A673 (cell line): ENCODE measurements at places on chromosomes 4 and X.

DNA sequence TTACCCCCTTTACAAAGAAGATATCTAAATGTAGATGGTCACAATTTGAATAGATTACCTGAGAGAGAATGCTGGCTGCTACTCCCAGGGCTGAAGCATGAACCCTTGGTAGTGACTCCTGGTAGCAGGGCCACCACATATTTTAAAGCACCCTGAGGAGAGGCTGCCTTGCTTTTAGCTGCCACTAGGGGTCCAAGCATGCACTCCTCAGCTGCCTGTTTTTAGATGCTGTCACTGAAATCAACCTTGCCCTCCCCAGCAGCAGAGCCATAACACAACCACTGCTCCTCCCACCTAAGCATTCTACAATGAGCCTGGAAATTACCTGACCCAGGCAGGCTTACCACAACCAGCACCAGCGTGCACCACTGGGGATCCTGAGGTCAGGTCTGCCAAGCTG lies 850.9 kb downstream of the FAM133A start:
- no peak for DNase-seq

DNA sequence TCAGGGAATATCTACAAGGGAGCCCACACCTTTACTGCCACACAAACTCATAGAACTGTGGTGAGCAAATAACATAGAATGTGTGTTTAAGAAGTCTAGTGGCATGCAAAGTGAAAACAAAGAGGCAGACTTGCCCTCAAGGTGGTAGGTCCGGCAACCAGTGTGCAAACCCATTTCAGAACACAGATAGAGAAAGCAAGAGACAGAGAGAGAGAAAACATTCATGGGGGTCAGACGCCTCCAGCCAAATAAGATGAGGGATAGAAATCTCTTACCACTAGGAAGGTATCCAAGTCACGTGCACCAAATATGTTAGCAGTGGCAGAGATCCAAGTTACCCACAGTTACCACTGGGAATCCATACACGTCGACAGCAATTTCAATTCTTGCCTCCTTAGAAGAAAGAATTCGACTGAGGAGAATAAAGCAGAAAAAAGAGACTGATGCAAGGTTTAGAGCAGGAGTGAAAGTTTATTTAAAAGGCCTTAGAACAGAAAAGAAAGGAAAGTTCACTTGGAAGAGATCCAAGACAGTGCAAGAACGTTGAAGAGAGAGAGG lies 252.8 kb downstream of the NAP1L3 start:
- no peak for DNase-seq

DNA sequence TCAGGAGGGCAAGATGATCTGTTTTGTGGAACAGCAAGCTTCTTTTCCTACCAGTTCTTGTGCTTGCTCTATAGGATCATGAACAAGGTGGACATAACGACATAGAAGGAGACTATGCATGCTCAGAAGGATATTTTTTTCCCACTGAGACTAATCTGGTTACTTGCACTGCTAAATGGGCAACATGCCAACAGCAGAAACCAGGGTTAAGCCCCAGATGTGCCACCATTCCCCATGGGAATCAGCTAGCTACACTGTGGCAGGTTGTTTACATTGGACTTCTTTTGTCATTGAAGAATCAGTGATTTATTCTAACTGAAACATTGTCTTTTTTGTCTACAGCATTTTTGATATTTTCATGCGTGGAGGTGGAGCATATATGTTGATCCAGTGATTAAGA lies 165.6 kb downstream of the C4orf33 start:
- DNase-seq: peak; percentile 29

DNA sequence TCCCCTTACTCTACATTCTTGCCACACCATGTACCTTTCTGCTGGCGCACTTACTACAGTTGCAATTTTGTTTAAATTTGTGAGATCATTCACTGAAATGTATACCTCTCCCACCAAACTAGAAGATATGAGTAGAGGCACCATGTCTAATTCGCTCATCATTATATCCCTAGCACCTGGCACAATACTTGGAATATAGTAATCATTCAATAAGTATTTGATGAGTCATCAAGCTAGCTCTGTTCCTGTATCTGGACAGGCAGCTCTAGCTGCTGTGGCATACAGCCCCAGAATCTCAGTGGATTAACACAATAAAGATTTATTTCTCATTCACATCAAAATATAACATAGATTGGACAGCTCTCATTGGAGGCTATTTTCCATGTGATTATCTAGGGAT lies 245.9 kb downstream of the IDS start:
- DNase-seq: no peak

DNA sequence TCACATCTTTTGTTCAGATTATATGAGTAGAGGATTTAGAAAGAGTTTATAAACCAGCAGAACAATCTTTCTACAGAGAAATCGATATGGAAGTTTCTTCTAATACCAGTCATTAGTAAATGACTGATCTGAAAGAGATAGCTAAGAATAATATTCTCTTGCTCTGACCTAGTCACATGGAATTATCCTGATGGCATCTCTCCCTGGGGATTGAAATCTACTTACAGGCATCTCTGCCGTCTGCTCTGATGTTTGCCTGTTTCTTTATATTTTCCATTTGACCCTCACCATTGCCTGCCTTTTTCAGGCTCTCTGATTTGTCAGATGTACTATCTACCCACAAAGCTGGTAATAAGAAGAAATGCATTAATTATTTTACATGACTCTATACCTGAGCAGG lies 1157.3 kb downstream of the PCDH7 start:
- DNase-seq: no peak

DNA sequence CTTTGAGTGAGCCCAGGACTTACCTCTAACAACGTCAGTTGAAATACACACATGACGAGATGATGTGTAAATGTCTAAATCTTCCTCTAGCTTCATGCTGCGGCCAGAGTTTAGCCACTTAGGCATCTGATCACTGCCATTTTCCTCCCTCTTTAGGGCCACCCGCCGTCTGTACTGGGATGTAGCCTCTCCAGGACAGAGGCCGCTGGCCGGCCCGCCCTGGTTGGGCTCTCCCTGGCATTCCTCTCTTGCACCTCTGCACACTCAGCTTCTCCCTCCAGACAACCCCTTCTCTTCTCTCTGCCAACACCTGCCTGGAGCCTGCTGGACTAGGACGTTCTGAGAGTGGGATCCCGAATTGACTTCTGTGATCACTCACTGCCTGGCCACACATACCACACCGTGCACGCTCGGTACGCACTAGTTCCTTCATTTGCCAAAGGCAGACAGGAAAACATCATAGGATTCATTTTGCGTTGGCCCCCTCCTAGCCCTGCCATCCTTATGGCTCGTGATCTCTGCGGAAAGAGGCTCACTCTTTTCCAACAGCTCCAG lies 33.6 kb downstream of the RNF212 start:
- no peak for DNase-seq

DNA sequence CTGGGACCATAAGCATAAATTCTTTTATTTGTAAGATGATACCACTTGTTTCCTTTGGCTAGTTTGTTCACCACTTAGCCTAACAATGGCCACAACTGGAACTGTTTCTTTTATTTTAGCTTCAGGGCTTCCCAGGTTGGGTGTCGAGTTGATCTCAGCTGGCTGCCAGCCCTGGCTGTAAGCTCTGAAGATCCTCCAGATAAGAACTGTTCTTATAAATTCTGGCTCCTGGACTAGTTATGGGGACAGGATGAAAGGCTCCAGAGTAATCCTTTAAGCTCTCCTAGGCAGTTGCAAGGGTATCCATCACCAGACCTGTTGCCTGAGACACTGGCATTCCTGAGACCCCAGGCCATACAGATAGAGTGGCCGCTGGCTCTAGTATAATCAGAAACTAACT lies 129.4 kb upstream of the ACSL4 start:
- DNase-seq: no peak

DNA sequence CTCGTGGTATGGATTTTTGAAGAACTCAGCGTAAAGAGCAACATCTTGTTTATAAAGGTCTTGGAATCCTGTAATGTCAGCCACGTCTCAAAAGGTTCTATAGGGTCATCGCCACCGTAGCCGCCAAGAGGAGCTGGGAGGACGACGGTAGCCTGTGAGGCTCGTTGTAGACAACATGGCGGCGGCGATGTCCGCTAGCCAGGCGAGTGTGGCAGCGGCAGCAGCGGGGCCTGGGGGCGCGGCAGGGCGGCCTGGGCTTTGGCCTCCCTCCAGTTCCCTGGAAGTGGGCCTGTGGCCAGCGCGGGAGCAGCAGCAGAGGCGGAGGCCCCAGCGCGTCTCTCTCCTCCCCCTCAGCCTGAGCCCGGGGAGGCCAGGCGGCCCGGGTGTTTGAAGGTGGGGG lies 143.5 kb upstream of the PBDC1 start:
- no peak for DNase-seq

- DNase-seq: no peak
Observed at GRCh38 chrX:116618546-116618945, 155.8 kb upstream of the CT83 start.

GRCh38 chr4:137614491-137614890 lies 82.2 kb upstream of the PCDH18 start:
- no peak for DNase-seq

DNA sequence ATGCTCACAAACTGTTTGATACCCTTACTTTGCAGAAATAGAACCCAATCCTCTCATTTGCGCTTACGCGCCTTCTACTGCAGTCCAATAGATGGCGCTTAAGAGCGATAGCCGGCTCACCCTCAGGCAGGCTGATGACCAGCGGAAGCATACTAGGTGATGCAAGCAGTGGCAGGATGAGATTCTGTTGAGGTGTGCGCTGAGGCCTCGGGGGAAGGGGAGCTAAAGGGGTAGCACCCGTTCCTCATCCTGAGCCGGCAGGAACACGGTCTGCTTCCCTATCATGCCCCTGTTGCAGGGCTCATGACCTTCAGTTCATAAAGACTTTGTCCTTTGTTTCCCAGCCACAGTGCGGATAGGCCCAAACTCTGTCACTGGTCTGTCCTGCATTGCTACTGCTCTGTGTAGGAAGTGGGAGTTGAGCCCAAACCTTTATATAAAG lies 628.9 kb downstream of the TLL1 start:
- DNase-seq: peak; percentile 52

DNA sequence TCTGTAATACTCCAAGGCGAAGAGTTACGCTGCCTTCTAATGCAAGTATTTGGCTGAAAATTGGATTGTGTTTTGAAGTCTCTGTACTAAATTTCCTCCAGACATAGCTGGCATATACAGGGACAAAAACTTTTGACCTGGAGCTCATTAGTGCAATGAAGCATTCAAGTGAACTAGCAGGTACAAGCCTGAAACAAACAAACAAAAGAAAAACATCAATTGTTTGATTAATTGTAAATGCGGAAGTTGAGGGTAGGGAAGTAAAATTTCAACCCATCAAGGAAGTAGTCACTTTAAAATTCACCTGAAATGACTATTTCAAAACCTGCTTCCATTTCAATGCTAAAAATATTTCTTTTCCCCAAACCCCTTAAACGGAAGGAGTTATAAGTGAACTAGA lies 516.3 kb upstream of the ATOH1 start:
- DNase-seq: no peak
